ENCODE measurements at places on chromosomes 3 and 15.
A peak's percentile ranks its signal among the peaks of the same experiment; 100 is the strongest.

GRCh38 chr3:41265823-41266273, 66.5 kb downstream of the CTNNB1 start:
- no peak for DNase-seq

- no peak for DNase-seq
Observed at GRCh38 chr15:38021259-38021658, 86.8 kb downstream of the TMCO5A start.

- DNase-seq = peak; percentile 57
Observed at GRCh38 chr3:113212150-113212843, 940 bp downstream of the BOC start.

DNA sequence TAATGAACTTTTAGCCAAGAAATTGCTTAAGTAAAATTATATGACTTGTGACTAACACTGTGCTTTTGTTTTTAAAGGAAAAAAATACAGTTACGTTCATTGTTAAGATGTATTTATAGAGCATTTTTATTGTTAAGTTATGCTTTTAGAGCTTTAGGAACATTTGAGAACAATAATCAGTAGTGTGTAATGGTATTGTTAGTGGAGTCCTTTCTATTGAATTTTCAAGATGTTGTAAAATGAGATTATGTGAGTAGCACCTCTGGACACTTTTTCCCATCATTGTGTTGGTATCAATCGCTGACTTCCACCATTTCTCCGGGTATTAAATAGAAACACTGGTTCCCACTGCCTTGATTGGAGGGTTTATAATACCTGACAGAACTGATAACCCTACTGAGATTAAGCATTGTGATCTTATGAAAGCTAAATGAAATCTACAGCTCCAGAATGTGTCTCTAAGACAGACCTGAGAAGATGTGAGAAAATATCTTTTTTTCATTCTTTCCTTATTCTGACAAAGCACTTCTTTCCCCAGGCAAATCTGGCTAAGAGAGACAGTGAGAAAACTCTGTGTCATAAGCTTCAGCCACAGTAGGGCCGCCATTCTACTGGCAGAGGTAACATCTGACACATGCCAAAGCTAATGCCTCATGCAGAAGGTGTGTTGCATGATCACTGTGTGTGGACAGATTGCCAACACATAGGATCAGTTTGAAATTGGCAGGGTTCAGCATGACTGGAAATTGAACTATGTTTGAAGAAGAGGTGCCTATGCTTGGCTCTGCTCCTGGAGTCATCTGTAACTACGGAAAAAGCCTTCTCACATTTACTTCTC, 610.8 kb downstream of the MECOM start:
- DNase-seq = no peak

GRCh38 chr3:29453284-29454001, 172.6 kb downstream of the RBMS3 start:
- no peak for DNase-seq

- DNase-seq = no peak
Observed at GRCh38 chr3:42590989-42591756, 513 bp downstream of the SS18L2 start.

- no peak for DNase-seq
Observed at GRCh38 chr3:42983927-42984326, 4.8 kb downstream of the GASK1A start.

DNA sequence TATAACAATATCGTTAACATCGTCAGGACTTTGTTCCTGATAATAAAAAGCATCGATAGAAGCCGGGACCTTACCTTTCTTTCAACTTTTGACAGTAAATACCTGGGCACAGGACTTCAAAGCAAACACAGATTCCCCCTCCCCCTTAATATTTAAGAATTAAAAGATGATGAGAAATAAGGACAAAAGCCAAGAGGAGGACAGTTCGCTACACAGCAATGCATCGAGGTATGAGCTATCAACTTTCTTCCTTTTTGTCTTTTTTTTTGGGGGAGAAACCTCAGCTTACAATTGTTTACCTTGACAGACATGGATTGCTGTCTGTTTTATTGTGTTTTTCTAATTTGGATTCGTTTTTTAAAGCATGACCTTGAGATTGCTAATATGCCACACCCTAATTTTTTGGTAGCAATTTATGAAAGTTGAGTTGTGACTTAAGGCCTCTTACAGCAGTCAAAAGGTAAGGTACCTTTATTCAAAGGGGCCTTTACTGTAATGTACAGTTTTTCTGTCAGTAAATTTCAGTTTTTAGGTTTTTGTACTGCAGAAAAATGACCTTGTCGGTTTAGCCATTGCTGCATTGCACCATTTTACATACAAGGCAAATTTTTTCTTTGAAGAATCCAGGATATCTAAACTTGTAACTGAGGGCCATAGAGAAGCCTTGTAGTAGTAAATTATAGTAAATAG, 1.1 kb downstream of the CHD2 start:
- no peak for DNase-seq

DNA sequence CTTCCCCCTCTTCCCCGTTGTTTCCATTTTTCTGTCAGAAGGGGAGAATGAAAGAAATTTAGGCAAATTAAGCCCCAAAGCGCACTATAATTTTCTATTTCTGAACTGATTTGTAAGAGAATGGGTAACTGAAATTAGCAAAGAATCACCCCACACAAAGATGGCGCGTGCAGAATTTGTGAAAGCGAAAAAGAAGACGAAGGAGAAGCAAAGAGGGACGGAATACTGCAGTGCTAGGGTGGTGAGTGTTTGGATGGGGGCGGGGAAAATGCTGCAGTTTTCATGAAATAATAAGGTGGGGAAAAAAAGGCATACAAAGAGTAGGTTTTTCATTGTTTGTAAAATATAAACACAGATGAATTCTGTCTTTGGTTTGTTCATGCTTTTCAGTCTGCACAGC, 4.6 kb upstream of the CTNNB1 start:
- no peak for DNase-seq

DNA sequence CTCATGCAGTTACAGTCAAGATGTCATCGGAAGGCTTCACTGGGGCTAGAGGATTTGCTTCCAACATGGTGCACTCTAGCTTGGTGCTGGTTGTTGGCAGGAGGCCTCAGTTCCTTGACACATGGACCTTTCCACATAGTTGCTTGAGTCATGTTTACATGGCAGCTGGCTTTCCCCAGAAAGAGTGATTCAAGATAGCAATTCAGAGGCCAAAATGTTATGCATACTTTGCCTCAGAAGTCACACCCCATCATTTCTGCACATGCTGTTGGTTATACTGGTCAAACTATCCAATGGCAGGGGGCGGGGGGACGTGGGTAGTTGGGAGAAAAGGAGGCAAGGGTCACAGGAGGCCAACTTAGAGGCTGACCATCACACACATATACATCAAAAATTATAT, 58.7 kb downstream of the FOXB1 start:
- DNase-seq = no peak

DNA sequence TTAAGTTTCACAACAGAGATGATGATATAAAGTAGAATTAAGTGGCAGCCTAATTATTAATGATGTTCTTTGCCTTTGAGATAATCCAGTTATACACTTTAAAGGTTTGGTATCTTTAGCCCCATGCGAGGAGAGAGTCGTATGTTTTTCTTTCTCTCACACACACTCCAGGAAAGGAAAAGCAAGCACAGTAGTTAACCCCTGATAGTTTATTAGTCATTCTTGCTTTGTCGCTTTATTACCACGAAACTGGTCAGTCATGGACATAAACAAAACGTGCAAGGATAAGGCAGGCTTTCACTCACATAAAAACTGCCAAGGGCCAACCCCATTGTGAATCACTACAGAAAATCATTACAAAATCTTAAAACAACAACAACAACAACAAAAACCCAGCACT, 866.9 kb downstream of the FHIT start:
- DNase-seq = no peak

- DNase-seq = no peak
Observed at GRCh38 chr3:25587526-25587925, 77.2 kb downstream of the TOP2B start.

DNA sequence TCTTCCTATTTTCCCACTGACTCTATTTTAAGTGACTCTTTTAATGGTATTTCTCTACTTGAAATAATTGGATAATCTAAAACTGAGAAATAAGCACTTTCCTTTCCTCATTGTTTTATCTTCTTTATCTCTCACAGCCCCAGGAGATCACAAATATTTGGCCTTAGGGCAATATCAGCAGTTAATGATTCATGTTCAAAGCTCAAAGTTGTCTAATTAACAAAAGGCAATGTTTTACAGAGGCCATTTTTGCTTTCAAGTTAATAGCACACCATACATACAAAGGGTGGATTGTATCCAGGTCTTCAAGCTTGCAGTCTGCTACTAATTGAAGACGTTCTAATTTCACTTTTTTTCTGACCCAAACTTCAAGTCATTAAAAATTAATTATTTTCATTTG, 120.1 kb downstream of the LRRN1 start:
- DNase-seq = no peak

GRCh38 chr3:65742914-65743313, 295.8 kb downstream of the MAGI1 start:
- DNase-seq = no peak

- DNase-seq = no peak
Observed at GRCh38 chr15:92505611-92506010, 111.9 kb downstream of the ST8SIA2 start.

DNA sequence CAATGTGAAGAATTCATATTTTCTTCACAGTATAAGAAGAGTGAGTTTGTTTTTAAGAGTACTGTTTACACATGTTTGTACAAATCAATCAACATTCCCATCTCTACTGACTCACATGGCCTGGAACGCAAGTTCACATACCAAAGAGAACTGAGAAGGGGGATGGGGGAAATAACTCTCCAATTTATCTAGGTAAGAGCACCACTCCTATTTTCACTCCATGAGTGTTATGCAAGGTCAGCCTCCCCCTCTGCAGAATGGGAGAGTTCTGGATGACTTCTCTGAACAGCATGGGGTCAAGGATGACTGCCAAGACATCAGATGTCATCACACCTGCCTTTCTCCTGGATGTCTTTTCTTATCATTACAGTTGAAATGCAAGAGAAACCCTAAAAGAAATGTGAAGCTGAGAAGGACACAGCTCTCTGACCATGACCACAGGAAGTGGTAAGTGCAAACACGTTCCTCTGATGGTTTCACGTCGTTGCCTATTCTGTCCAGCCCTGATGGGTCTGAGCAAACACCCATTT, 95.2 kb downstream of the SEMA6D start:
- DNase-seq = peak; percentile 28

GRCh38 chr3:50300681-50301254, 1.6 kb upstream of the HYAL3 start:
- no peak for DNase-seq

GRCh38 chr15:73680549-73680948, 3.6 kb upstream of the CD276 start:
- DNase-seq = no peak

- DNase-seq = peak; percentile 58
Observed at GRCh38 chr3:43879166-43879565, 188.4 kb downstream of the ABHD5 start.

- DNase-seq = peak; percentile 80
Observed at GRCh38 chr15:67080900-67081431, 15.6 kb downstream of the SMAD3 start.
